Activated naive CD8-positive, alpha-beta T cell treated with anti-CD3 and anti-CD28 coated beads, Interleukin-2, amount 50 U/mL, for 16 hours (primary cell): ENCODE measurements at places on chromosomes 11 and 22.

DNA sequence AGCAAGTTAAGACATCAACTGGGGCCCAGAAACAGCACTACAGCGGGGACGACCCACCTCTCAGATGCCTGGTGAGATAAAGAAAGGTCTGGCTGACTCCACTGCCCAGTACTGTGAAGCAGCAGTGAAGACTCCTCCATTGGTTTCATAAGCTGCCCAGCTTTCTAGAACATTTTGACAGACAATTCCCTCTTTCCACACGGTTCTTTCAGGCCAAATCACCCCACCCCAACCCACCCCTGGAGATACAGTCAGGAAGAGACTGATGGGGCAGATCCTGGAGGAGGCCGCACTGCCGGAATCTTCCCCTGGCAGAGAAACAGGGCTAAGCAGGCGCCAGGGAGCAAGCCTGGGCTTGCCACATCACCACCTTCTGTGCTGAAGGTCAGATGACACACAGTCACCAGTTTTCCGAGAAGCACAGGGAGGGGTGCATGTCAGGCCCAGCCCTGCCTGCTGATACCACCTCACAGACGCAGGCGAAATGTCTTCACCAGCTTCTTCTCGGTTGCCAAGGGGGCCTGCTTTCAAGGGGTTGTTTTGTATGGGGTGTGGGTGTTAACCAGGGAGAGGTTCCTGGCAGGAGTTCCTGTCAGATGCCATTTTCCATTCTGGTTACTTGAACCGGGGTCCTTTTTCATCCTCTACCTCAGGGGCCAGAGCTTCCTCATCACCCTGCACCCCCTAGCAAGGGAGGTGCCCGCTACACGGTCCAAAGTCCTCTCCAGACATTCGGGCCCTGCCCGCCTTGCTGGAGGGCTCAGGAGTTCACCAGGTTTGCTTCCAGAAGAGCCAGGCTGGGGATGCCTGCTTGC, 1.4 kb upstream of the NEAT1 start:
- DNase-seq, result peak; percentile 71

DNA sequence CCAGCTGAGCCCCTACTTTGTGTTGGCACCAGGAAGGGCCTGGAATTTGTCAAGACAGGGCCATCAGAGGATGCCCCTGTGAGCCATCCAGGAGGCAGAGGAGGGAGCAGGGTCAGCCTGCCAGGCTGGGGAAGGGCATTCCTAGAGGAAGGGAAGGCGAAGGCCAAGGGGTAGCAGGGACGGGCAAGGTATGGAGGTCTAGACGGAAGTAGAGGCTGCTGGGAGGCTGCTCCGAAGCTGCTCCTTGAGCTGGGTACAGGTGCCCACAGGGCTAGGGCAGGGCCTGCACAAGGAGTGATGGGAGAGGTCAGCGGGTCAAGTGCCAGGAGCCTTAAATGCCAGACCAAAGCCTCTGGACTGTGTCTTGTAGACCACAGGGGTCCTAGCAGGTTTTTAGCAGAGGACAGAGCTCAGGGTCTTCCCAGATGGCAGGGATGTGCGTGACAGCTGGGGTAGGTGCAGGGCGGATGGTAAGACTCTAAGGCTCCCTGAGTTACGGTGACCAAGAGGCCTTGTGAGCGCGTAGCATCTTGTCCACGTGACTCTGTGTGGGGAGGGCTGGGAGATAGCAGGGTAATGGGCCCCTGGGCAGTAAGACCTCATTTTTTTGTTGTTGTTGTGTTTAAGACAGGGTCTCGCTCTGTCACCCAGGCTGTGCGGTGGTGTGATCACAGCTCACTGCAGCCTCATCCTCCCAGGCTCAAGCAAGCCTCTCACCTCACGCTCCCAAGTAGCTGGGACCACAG, 31.7 kb upstream of the CSNK1E start:
- no peak for DNase-seq

- no peak for DNase-seq
Observed at GRCh38 chr22:41582694-41583093, 6.9 kb downstream of the PMM1 start.

DNA sequence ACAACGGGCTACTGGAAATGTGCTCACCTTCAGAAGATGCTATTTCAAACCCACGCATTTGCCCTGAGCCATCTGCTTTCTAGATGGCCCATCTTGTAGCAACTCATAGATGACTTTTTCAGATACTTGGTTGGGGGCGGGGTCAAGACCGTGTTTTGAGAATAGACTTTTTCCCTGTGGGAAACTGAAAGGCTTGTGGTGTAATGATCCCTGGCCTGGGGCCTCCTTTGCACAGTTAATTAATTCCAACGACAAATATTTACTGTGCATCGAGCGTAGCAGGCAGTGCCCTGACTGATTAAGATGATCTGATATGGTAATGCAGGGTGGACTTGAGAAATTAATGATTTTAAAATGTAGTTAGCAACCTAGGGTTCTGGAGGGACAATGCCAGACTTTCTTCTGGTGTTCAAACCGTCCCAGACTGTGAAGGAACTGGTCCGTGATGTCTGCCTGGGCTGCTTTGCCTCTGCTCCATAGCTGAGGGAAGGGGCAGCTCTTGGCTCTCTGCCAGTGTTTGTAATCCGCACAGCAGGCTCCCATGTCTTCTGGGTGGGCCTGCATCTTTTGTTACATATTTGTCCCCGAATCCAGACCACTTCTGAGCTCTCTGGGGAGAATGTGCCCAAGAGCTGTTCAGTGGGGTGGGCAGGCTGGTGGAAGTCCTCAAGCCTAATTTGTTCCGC, 84.8 kb downstream of the ADAMTS15 start:
- DNase-seq, result no peak

- no peak for DNase-seq
Observed at GRCh38 chr11:4495487-4495886, 13.0 kb downstream of the OR52K1 start.

GRCh38 chr22:45915841-45916240, 61.1 kb downstream of the WNT7B start:
- no peak for DNase-seq

- DNase-seq, result no peak
Observed at GRCh38 chr22:28570696-28571373, 108.8 kb downstream of the TTC28 start.

DNA sequence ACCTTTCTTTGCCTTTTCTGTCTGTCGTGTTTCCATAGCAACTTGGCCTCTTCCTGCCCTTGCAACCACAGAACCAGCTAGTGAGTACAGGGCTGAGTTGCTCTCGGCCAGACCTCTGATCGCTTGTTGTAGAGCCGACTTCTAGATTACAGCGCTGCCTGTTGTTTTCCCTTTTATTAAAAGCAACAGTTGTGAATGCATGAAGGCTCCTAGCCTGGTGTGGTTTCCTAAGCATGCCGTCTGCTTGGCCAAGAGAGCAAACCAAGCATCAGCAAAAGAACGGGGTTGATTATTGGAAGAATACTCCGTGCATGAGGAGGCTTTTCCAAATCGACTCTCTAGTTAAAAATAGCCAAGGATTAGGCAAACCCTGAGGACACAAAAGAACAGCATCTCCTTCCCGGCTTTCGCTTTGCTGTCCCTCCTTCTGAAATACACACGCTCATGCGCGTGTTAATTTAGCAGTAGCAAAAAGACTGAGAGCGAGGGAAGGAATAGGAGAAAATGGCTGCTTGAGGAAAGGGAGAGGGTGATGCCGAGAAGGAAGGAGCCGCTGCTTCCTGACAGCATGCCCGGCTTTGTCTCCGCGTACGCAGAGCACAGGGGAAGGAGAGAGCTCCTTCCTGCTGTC, 71.5 kb upstream of the TTC12 start:
- no peak for DNase-seq

GRCh38 chr11:94010136-94010535, 11.0 kb upstream of the HEPHL1 start:
- DNase-seq, result no peak

GRCh38 chr22:44440224-44441160, 57.5 kb downstream of the RTL6 start:
- no peak for DNase-seq

DNA sequence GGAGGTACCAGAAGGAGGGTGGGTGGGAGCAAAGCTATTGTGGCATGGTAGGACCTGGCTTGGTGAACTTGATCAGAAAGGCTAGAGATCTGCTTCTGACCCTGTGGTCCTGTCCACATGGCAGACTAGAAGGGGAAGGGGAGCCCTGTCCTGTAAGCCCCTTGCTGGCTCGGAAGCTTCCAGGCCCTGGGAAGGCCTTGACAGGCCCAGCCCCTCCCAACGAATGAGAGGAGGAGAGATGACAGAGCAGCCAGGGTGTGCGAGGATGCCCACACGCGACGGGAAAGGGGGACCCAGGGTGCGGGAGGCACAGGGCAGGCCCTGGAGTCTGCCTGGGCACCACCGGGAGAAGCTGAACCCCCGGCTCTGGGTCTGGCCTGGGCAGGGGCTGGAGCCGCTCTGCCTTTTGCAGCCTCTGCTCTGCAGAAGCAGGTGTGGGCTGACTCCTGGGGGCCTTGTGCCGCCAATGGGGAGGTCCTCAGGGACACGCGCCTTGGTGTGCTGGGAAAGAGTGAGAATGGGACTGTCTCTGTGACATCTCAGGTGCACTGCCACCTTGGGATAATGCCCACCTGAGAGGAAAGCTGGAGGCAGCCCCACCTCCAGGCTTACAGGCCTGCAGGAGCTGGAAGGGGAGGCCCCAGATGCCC, 1447.5 kb downstream of the BRD1 start:
- DNase-seq, result no peak

DNA sequence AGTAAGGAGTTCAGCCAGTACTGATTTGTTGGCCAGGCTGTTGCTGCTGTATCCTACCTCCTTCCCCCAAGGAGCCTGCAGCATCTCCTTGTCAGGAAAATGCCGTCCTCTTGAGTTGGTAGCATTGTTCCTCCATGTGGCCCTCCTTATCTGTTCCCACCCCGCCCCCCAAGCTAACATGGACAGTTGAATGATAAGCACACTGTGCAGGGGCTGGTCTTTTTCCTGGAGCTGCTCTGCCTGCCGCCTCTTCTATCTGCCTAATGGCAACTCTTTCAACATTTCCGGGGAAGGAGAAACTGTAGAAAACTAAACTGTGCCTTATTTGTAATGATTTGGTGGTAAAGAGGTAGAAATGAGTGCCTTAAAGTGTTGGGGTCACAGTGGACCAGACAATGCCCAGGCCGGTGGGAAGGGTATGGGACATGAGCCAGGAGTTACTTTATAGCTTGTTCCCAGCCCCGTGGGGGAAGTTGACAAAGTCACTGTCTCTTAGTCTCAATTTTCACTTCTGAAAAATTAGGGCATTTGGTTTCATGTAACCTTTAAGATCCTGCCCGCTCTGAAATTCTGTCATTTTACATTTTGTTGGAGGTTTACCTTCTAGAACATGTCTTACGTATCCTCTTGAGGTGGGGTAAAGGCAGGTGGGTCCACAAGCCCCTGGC, 4.5 kb downstream of the FAM118A start:
- DNase-seq, result no peak

- no peak for DNase-seq
Observed at GRCh38 chr11:28615542-28615941, 507.4 kb downstream of the METTL15 start.

GRCh38 chr11:27640954-27641353, 59.3 kb downstream of the BDNF start:
- no peak for DNase-seq

- DNase-seq, result no peak
Observed at GRCh38 chr11:124669193-124669592, 4.3 kb downstream of the SIAE start.

GRCh38 chr11:87662287-87662686, 513.0 kb downstream of the RAB38 start:
- DNase-seq, result no peak

- no peak for DNase-seq
Observed at GRCh38 chr11:82671451-82671850, 62.2 kb downstream of the FAM181B start.

DNA sequence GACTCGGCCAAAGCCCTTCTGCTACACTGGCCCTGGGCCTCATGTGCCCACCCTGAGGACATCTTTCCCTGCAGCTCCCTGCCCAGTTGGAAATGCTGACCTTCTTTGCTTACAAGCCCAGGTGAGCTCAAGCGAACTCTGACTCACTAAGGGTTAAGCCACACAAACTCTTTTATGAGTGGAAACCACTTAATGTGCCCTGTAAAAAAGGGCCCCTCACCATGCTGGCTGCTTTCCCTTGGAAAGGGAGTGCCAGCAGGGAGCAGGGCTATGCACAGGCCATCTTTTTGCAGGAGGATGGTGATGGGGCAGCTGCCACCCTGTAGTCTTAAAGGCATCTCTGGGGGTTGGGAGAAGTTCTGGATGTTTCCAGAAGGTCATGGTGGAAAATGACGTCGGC, 18.7 kb downstream of the EHF start:
- DNase-seq, result no peak

GRCh38 chr11:63517156-63517555, 11.3 kb downstream of the LGALS12 start:
- no peak for DNase-seq

DNA sequence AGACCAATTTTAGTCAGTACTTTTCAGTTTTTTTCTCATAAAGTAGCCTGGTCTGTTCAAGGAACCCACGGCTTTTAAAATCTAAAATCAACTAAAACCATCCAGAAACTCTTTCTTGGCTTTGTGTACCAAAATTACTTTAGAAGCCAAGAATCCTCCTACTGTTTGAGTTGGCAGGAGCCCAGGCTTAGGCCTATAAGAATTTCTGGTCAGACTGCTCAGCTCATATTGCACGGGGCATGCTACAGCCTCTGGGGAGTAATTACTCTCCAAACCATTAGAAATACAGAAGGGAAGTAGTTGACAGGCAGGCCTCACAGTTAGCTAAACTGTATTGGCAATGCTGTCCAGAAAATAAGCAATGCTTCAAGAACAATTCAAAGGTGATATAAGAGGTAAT, 1862.9 kb upstream of the RAG2 start:
- no peak for DNase-seq
